ENCODE measurements at places on chromosomes 6 and 20.

DNA sequence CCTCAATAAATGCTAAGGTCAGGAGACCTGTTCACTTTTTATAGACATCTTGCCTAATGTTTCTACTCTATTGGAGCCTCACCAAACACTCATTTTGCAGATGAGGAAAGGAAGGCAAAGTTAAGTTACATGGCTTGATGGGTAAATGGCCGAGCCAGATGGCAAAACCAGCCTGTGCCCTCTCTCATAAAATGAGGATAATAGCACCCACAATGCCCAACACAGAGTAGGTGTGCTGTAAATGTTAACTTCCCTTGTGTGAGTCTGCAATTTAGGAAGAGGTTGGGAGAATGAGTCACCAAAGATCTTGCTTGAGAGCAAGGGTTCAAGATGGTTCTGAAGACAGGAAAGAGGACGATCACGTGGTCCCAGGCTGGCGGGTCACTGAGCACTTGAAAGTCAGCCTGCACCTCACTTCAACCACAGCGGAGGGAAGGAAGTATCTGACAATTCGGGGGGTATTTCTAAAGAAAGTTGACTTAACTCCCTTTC is 3.3 kb downstream of the KCNK5 start:
- DNase-seq: no peak

DNA sequence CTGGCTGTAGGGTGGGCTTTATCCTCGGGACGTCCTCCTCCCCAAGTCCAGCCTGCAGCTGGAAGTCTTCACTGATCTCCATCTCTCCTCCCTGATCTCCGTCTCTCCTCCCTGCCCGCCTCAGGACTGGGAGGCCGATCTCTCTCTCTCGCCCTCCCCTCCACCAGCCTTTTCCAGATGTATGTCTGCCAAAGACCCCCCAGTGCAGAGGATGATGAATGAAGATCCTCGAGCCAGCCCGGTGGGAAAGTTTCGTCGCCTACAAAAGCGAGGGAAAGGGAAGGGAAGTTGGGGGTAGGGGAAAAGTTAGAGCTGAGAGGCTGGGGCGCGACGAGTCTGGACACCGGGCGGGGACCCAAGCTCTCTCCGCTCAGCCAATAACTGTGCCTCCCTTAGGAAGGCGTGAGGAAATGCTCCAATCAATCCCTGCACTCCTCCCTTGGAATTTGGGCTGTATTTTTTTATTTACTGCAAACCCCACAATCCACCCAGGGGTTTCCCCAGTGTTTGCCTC is 595 bp upstream of the SRF start:
- DNase-seq: no peak

DNA sequence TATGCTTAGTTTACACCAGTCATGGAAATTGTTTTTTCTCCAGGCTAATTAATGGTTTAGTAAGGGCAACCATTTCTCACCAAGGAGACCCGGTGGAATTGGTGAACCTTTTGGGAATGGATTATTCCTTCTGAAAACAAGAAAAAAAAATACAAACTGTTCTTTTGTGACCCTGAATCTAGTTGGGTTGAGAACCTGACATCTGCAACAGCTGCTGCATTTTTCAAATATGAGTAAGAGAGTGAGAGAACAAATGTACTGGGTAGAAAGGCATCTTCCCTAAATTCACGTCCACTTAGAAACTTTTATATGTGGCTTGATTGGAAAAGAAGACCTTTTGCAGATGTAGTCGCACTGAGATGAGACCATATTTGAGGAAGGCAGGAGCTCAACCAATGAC is 553.4 kb upstream of the EPHA7 start:
- DNase-seq: no peak

DNA sequence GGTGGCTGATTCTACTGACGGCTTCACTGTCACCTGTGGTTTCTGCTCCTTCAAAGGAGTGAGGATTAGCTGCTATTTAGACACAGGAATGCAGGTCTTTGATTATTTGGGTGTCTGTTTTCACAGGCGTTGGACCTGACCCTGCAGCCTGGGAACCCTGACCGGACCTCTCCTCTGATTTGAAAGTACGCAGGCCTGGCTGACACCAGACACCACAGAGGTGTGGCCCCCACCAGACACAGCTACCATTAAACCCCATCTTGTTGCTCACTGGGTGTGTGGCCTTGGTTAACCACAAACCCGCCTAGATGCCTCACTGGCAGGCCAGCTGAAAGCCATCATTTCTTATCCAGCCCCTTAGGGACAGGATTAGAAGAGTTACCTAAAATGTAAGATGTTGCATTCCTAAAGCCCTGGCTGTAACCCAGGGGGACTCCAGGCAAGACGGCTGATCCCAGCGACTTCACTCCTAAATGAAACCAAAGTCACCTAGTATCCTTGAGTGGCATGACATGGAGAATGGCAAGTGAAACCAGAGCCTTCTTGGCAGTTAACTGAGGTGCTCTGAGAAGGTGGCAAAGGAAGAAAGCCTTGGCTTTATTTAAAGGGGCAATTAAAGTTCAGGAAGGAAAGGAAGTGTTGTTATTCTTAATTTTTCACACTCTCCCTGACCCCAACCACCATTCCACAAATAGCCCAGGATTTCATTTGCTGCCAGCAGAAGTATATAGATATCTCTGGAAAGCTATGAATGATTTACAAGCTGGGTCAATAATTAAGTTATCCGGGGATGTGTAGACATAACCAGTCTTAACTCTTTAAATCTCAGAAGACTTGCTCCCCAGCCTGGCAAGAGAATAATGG is 169.9 kb downstream of the QRSL1 start:
- DNase-seq: peak; percentile 34

GRCh38 chr6:150186129-150186898 is 43.5 kb downstream of the PPP1R14C start:
- DNase-seq: no peak

DNA sequence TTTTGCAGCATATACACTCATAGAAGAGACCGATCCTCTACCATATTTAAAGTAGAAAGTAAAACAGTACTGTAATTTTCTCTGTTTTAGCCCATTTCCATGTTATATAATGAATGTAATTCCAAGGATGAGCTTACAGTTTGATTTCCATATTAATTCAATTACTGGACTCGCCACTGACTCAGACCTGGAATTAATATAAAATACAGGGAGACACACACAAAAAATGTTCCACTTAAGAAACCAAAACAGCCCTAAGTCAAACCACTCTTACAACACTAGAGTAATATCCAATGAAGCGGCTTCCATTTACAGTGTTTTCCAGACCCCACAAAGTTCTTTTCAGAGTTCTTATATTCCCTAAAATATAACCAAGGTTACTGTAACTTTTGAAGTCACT is 110.6 kb downstream of the BACH2 start:
- no peak for DNase-seq

GRCh38 chr20:62321521-62321948 is 18.7 kb downstream of the ADRM1 start:
- DNase-seq: no peak

DNA sequence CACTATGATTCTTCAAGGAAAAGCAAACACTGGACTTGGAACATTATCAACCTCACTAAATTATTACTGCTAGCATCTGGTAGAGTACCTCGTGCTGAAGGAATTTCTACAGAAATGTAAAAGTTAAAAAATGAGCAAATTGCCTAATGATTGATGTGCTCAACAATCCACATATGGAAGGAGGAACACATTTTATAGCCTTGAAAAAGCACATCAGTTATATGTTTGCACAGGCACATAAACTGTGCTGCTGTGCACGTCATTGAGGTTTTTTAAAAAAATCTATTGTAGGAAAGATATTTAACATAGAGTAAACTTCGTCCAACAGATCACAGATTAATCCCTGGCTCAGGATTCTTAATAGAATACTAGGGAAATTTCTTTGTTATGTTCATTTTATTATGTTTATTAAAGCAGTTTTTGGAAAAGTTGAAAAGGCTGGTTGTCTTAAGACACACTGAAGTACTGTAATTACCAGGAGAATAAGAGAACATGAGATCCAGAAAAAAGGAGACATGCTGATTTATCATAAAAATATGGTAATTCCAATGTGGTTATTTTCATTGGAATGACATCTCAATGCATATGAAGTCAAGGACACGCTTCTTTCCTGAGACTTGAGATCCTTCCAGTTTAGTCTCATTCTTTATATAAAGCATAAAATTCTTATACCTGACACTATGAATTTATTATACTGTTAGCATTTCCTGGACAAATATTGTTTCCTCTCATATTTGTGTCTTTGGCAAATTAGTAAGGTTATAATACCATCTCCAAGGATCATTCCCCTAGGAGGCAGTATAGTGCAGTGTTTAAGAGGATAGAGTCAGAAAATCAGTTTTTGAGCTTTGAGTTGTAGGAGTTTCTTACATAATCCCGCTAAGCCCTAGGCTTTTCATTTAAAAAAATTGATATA is 511.1 kb downstream of the TENT5A start:
- DNase-seq: no peak

DNA sequence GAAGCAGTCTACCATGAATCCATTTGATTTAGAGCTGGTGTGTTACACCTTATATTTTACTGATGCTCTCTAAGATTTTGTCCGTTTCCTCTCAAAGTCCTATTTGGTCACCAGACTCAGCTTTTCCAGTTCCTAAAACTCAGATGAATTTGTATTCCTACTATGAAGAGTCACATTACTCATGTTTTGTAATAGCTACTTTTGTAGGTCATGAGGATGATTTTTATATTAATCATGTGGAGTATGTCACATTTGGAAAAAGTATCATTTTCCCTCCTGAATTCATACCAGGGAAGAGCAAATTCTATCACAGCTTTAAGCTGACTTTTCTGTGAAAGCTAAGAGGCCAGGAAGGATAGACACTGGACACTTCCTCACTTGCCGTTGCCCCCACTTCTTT is 140.6 kb upstream of the SCGN start:
- DNase-seq: no peak

- DNase-seq: no peak
Observed at GRCh38 chr20:49909499-49910339, 5.6 kb downstream of the SPATA2 start.

Data from GM19239 (cell line).